Activated CD4-positive, alpha-beta T cell treated with anti-CD3 and anti-CD28 coated beads, Interleukin-10, Interleukin-2, amounts not matched to agents 100 ng/mL and 50 ng/mL, durations not matched to agents 16 hours and 8 hours (primary cell): ENCODE measurements at places on chromosomes 3 and 15.

GRCh38 chr15:48352474-48353072, 21.3 kb downstream of the DUT start:
- peak; percentile 71 for DNase-seq

DNA sequence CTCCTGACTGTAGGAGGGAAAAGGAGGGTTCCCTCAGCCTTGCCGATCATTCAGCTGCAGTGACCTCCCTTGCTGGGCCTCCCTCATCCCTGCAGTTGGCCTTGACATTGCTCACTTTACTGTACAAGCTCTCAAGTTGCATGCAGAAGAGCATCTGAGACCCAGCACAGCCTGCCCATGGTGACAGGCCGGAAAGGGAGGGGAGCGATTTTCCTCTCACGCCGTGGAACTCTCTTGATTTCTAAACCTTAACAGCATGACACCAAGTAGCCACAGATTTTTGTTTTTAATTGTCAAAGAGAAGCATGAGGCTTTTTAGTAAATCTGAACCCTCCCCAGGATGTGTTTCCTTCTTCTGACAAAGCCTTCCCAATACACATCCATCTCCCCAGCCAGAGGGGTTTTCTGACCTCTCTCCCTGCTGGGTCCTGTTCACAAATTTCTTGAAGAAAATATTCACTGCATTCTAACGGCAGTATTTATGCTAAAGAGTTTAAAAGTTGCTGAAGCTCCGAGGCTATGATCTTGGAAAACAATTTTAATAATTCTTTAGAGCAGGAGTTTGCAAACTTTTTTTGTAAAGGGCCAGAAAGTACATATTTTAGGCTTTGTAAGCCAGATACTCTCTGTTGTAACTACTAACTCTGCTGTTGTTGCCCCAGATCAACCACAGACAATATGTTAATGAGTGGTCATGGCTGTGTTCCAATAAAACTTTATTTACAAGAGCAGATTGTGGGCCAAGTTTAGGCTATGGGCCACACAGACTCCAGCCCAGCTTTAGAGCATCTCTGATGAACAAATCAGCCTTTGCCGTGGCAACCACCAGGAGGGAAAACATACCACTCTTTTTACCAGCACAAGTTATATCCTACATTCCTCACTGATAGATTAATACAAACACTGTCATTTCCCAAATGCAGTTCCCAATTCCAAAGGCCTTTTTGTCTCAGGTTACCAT, 34.8 kb downstream of the LMCD1 start:
- no peak for DNase-seq

DNA sequence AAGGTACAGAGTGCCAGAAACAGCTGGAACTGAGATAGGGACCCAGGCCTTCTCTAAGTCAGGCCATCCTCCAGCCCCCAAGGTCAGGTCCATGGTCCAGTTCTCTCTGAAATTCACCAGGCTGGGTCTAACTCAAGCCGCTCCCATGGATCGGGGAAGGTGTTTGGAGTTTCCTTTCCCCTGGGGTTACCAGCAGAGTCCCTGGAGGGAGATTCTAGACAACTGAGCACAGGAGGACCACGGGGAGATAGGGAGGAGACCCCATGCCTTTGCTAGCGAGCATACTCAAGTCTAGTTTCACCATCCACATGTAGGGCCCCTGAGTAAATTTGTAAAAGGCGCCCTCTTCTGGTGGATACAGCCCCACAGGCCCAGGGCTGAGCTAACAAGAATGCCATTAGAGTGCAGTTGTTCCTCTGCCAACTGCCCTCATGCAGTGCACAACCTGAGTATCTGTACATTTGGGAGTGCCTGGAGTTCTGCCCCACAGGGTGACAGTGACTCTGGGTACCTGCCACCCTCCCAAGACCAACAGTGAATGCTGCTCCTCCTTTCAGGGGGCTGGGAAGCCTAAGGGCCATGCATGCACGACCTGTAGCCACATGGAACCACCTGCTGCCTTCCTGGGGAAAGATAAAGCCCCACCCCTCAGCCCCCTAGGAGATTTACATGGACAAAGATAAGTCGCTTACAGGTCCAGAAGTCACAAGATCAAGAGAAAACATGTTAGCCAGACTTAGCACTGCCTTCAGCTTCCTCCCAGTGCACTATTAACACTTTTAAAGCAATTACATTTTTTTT, 89.0 kb downstream of the IQSEC1 start:
- DNase-seq, result peak; percentile 79

DNA sequence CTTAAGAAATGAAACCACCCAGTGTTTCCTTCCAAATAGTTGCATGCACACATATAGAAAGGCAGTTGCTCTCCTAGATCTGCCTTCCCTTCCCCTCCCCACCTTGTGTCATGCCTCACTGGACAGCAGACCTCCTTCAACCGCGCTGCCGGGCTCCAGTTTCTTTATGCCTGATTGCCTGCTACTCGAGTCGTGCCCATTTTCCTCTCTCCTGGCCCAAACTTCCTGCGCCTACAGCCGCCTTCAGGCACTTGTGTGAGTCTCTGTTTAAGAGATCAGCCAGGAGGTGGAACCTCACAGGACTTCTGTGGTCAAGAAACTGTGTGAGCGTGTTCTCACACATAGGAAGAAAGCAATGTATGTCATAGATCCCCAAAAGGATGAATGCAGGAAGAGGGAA, 8.8 kb upstream of the FAM107A start:
- no peak for DNase-seq

DNA sequence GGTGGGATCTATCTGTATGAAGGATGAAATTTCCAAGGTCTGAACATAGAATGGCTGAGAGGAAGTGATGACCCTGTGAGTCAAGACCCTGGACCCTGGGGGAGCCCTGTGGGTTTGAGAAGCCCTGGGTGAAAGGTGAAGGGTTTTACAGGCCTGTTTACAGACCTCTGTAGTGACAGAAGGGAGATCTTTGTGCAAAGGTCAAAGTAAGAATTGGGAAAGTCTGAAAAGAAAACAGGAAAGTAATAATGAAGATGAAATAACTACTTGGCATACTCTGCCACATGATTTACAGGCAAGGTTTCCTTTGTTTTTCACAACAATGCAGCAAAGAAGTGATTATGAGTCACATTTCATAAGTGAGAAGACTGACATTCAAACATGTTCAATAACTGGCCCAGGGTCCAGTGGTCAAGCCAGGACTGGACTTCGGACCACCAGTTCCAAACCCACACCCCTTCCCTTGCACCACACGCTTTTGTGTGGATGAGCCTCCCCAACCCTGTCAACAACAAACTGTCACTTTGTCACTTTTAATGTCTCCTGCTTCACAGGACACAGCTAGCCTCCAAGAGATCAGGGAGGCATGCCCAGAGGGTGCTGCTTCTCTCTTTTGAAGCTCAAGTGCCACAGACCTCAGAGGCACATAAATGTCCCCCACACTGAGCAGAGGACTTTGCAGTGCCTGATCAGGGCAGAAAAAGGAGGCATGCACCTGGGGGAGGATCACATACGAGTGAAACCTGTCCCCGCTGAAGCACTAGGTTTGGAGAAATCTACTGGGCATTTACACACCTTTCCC, 21.5 kb downstream of the CD86 start:
- peak; percentile 64 for DNase-seq

DNA sequence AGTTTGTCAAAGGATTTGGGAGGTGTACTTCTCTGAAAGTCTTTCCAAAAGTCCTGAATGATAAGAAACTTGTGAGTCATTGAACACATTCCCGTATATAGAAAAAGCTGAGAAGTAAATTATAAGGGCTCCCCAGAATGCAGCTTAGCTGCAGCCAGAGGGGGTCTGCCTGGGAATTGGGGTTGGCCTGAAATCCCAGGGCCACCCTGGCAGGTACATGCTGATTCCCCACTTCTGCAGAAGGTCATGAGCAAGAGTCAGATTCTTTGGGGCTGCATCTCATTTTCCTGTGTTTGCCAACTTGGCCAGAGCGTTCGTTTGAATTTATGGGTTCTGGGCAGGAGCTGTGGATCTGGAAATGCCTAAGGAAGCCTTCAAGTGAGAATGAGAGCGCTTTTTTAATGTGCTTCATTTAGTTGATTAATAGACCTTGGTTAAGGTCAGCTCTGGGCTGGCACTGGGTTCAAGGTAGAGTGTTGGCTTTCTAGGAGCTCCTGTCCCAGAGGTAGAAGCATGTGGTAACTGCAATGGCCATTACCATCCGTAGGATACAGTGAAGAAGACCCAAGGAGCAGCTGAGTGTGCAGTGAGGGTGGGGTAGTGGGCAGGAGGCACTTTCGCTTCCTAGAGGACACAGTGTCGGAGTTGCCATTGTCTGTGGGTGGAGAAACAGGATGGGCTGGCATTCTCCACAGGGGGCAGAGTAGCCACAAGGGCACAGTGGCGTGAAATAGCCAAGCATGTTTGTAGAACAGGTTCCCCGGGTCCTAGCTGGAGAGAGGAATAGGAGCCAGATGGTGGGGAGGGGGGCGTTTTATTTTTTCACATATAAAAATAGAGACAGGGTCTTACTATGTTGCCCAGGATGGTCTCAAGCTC, 3.2 kb downstream of the SLC6A6 start:
- DNase-seq, result no peak

- no peak for DNase-seq
Observed at GRCh38 chr15:66849393-66849745, 147.3 kb downstream of the SMAD6 start.
